CD4-positive, alpha-beta T cell treated with Interleukin-2 at 100 ng/mL for 4 hours (primary cell): ENCODE measurements at places on chromosomes 2 and 18.

GRCh38 chr18:40420675-40421074, 1534.4 kb upstream of the PIK3C3 start:
- DNase-seq: no peak

GRCh38 chr2:27727257-27727656, 44.3 kb upstream of the MRPL33 start:
- no peak for DNase-seq

DNA sequence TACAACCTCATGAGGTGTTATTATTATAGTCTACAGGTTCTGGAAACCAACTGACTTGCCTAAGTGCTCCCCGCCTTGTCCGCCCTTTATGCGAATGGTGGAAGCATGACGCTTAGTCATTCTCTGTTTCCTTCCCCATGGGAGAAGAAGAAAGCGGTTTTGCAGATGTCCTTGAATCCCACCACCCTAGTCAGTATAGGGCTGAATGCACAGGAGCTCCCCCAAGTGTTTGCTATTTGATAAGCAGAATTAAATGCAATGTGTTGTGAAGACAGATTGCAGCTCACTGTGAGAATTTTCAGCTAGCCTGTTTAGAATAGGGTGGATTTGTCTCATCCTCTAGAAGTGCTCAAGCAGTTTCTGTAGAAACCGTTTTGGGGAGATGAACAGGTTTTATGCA, 652.0 kb downstream of the DCC start:
- no peak for DNase-seq

GRCh38 chr2:98013407-98014042, 17.8 kb upstream of the TMEM131 start:
- DNase-seq: no peak

DNA sequence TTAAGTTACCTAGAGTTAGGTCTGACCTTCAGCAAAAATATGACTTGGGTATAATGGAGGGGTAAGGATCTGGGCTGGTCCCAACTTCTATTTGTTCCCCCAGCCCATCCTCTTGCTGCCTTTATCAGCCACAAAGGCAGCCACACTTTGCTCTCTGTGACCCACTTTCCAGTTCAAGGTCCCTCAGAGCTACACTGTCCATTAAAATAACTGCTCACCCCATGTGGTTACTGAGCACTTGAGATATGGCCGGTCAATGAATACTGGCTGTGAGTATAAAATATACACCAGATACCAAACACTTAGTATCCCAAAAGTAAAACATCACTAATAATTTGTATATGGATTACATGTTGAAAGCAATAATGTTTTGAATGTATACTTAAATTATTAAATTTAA, 67.2 kb downstream of the EPHA4 start:
- DNase-seq: no peak

GRCh38 chr2:175847128-175847527, 154.9 kb downstream of the LNPK start:
- DNase-seq: no peak

- no peak for DNase-seq
These were observed 39.9 kb downstream of the DARS1 start for GRCh38 chr2:135945526-135945925.

- DNase-seq: peak; percentile 10
These were observed 382.3 kb upstream of the CRIM1 start for GRCh38 chr2:35973132-35973736.

GRCh38 chr18:48673853-48674721, 135.3 kb downstream of the CTIF start:
- no peak for DNase-seq

DNA sequence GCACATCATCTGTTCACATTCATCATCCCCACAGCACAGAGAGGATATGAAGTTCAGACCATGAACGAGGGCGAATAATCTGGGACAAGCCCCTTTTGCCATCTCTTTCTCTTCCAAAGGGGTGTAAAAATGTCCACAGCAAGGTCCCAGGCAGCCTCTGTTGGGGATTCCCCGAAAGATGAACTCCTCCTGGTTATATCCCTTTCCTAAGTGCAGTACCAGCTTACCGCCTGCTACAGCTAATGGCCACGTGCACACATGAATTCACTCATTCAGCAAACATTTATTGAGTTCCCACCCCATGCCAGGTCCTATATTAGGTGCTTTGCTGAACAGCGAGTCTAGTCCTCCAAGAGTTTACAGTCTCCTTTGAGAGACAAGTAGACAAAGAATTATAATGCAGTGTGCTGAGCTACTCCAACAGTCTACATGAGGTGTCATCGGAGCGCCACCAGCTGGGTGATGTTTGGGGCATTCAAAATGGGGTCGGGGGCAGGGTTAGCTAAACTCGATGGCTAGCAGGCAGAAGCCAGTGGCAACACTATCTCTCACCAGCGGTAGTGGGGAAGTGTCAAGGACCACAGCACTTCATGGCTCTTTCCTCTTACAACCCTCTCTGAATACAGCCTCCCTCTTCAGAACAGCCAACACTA, 228.9 kb downstream of the TMEM163 start:
- DNase-seq: no peak

DNA sequence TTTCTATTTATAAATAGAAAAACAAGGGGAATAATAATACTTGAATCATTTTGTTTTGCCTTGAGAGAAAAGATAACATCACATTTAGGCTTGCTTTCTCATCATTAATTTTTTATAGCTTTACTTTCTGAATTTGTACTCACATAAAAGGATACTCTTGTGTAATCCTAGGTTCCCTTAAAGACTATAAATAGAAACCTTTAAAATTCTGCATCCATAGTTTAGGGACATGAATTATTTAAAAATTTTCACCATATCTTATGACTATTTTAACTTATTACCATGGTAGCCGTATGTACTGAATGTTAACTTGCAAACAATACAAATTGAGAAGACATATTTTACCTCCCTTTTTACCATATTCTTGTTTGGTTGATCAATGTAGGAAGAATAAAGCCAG, 143.5 kb upstream of the CWC22 start:
- no peak for DNase-seq

GRCh38 chr2:64222351-64222750, 78.1 kb upstream of the PELI1 start:
- DNase-seq: no peak

DNA sequence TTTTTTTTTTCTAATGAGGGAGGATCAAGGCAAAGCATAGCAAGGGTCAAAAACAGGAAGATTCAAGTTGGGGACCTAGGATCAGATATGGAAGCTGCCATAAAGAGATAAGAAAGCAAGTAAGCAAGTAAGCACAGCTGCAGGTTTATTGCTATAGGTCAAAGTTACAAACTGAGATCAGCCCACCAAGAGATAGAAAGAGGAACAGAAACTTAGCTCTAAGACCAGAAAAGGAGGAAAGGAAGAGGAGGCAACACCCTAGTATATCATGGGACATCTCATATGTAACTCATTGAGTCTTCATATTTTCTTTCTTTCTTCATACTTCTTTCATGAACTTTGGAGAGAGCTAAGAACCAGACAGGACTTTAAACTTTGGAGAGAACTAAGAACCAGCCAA, 295.9 kb upstream of the CRIM1 start:
- no peak for DNase-seq

DNA sequence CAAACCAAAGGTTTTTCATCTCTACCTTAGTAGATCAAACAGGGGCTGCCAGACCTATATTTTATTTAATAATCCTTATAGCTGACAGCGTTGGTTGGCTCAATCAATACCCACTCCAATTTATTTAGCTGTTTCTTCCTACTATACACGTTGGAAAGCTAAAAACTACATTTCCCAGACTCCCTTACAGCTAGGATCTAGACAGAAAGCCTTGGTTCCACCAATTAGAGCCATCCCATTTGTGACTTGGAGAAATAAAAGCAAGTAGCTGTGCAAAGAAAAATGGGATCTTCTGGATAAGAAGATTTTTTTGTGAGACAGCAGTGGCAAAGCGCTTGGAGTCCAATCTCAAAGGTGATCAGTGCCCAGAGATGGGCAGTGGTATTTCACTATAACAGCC, 331.3 kb upstream of the MEIS1 start:
- DNase-seq: no peak

DNA sequence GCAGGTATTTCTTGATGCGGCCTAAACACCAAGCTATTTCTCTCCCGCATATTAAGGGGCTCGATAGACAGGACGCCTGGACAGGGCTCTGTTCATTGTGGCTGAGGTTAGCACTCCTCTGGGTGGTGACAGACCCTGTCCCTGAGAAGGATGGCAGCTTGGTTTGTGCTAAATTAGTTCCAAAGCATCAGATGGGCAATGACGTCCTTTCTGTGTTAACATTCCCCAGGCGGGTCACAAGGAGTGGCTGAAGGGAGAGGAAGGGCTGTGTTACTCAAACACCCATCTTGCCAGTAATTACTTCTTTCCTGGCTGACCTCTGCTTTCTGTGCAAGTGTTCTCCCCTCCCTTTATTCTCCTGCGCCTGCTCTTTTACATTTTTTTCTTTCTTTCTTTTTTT, 75.0 kb downstream of the TMEM247 start:
- no peak for DNase-seq

DNA sequence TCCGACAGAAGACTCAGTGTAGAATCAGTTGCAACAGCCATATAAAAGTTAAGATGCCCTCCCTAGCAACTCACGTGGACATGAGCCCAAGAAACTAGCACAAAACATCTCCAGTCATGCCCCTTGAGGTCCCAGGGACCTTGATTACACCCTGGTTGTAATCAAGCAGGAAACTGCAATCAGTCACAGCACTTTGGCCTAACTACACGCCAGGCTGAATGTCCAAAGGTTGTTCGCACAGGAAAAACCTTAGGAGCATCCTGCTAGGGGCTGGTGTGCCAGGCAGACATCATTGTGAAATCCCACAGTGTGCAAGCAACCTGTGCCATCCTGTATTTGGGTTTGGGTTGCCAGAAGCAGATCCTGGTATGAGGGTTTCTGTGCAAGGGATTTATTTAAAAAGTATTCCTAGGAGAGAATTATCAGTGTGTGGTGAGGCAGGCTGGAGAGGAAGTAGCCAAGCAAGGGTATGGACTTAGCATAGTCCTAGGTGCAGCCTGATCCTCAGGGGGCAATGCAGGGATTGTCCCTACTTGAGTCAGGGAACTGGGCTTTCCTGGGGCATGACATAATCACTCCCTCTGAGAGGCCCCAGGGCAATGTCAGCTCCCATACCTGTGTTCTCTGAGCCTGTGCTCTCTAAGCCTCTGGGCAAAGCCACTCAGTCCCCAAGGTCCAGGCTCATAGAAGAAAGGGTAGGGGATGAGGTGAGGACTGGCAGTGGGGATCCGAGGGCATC, 17.8 kb upstream of the SULT1C2 start:
- no peak for DNase-seq

DNA sequence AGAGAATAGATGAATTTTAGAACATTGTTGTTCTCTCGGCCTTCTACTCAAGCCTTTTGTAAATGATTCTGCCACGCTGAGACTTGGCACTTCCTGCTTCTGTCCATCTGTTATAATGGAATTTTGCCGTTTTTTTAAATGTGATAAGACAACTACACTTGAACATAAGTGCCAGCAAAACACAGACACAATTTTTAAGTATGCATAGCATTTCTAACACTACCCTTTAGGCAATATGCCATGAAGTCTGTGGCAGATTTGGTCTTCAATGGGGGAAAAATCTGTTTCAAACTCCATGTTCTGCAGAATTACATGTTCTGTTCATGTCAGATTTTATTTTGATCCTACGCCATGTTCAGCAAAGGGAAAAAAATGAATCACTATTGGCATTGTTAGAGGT, 1170.7 kb upstream of the SLC39A10 start:
- DNase-seq: no peak

DNA sequence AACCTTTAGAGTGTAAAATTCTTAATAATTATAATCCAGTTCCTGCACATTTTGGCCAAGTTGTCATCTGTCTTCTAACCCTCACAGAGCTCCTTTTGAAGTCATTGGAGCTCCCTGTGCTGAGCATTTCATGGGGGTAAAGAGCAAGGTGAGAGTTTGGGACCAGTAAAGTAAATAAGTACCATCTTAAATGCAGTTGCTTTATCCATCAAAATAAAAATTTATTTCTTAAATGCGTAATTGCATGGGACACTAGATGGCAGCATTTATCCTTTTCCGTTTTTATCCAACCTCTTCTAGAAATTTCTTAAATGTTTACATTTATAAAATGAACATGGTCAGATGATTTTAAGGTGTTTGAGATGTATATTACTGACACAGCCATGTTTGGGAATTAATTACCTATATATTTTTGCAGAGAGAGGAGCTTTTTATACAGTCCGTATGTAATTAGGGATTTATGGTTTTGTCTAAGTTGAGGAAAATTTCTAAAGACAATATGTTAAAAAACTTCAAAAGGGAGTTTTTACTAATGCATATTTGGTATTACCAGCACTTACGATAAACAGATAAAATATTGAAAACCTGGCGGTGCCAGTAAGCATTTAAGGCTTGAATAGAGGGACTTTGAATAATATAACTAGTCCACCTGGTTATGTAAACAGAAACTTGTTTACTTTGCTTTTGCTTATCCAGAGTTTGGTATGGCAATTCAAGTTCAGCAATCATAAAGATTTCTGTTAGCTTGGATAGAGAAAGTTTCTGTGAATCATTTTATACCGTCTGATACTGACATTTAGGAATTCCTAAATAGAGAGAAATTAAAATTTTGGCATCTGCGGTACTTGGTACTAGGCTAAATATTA, 54.5 kb downstream of the ACSL3 start:
- DNase-seq: no peak
